ENCODE measurements at places on chromosomes 5 and 9.

DNA sequence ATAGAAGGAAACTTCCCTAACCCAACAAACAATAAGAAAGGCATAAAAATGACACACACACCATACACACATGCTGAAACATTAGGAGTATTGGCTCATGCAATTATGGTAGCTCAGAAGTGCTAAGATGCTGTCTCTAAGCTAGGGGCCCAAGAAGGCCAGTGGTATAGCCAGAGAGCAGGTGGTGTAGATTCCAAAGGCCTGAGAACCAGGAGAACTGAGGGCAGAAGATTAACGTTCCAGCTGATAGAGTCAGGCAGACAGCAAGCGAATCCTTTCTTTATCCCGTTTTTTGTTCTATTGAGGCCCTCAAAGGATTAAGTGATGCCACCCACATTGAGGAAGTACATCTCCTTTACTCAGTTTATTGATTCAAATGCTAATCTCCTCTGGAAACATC lies 262.9 kb downstream of the EPB41L4A start:
- DNase-seq: no peak

DNA sequence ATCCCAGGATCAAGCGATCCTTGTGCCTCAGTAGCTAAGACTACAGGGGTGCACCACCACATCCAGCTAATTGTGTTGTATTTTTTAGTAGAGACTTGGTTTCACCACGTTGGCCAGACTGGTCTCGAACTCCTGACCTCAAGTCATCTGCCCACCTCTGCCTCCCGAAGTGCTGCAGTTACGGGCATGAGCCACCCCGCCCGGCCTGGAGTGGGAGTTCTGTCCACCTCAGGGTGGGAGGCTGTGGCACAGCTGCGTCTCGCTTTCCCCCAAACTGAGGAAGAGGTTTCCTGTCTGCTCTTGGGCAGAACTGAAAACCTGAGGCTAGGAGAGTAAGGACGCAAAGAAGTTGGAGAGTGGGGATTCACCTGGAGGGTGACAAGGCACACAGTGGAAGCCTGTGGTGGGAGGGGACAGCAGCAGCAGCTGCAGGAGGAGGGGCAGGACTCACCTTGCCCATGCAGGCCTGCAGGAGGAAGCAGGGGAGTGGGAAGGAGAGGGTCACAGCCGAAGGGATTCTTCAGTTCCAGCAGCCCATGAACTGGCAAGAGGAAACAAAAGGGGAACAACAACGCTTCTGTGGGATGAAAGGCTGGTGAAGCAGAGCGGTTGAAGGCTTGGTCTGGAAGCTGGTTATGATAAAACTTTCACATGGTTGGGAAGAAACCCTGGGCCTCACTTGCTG lies 181.4 kb downstream of the GAS1 start:
- no peak for DNase-seq

DNA sequence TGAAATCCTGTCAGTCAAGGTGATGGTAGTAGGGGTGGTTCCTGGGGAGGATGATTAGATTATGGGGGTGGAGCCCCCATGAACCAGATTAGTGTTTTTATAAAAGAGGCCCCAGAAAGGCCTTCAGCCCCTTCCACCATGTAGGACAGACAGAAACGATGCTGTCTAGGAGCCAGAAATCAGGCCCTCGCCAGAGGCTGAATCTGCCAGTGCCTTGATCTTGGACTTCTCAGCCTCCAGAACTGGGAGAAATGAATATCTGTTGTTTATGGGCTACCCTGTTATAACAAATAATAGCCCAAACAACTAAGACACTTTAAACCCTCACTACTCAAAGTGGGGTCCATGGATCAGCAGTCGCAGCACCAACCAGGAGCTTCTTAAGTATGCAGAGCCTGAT lies 20.2 kb upstream of the FOXB2 start:
- no peak for DNase-seq

GRCh38 chr9:76456202-76456926 lies 2.6 kb upstream of the GCNT1 start:
- DNase-seq: no peak

- DNase-seq: no peak
Measured at GRCh38 chr5:125298746-125299379, 552.4 kb upstream of the ZNF608 start.

DNA sequence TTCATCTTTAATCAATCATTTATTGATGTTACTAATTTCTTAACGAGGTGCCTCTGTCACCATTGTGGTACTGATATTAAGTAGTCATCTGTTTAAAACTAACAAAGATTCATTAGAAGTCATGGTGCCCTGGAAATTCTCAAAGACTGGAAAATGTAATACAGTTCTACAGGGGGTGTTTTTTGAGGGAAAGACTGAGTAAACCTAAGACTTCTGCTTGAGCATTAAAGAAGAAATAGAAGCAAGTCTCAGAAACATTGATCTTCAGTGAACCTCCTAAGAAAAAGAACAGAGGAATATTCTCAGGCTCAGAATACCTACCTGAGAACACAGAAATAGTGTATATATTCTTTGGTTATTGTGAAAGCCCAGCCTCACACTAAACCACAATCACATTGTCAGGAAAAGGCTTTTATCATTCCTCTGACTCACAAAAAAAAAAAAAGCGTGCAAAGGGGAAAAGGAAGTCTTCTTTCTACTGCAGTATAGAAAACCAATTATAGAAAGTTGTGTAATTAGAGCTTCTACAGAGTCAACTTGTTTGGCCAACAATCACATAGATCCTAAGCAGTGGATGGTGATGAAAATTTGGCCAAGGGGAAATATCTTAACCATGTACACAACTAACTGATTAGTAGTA lies 60.8 kb downstream of the HINT1 start:
- no peak for DNase-seq

- DNase-seq: no peak
Measured at GRCh38 chr5:165227515-165227914, 1722.1 kb downstream of the MAT2B start.

Measured in NCI-H2171 (cell line).